CD14-positive monocyte (primary cell): ENCODE measurements at places on chromosomes 2 and 18. TPM values are rescaled to one million over a fixed set of nuclear protein-coding genes. Genes with fewer than 3 reads are reported as not detected.

Gene MARCHF7
- polyA plus RNA-seq, result 124 TPM

Gene RAB6D
- polyA plus RNA-seq, result not detected

Gene TUBB8B
- polyA plus RNA-seq, result not detected in 2 replicates

Gene SPATA3
- polyA plus RNA-seq, result not detected

Gene BMPR2
- polyA plus RNA-seq, result 4.1 TPM

Gene SERPINB13
- not detected in 2 replicates for polyA plus RNA-seq
